Stimulated activated CD8-positive, alpha-beta memory T cell treated with anti-CD3 and anti-CD28 coated beads, Interleukin-4, amount 100 ng/mL, for 24 hours (primary cell): ENCODE measurements at places on chromosomes 3 and 15.

DNA sequence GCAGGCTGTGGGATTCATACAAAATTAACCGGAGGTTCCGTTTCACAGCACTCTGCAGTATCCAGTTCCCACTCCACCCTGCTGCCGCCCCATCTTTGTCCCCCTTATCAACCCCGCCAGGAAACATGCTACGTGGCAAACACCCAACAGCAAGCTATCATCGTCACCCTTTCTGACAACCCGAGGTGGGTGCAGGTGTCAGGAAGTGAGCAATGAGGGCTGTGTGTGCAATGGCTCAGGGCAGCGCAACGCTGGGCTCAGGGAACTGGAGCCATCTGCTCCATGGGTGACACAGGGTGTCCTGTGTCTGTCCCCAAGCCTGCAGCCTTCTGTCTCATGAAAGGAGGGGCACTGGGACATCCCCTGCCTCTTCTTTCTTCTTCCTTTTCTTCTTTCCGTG, 60.9 kb downstream of the ATP2B2 start:
- DNase-seq: no peak

- no peak for DNase-seq
Observed at GRCh38 chr3:72144773-72145505, 360.0 kb upstream of the PROK2 start.

DNA sequence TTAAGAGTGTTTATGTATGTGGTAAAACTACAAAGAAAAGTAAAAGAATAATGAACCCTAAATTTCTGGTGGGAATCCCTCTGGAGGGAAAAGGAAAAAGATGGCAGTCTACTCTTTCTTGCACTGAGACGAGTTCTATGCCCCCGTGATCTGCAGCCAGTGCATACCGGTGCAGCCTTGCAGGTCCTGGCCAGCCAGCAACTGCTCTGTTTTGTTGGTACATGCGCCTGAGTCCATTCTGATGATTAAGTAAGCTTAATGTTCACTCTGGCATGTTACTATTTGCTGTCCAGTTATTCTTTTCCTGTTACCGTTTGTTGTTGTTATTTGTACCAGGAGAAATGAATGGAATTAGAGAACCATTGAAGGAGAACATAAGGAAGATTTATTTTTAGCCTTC, 95.1 kb upstream of the TMC3 start:
- no peak for DNase-seq

GRCh38 chr3:149883134-149883533, 70.1 kb downstream of the RNF13 start:
- no peak for DNase-seq

DNA sequence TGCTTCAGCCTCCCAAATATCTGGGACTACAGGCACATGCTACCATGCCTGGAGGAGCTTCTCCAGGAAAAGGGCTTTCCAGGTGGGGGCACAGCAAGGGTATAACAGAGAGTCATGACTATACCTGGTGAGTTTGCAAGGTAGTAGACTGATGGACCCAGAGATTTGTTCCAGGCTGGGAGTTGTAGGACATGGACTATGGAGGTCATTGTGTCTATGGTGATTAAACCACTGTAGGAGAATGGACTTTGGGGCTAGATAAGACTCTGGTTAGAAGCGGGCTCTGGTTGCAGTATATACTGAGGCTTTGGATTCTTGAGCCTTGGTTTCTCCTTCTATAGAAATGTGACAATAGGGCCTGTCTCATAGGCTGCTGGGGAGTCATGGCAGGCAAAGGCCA, 104.7 kb downstream of the EPHB1 start:
- no peak for DNase-seq

GRCh38 chr3:184472723-184473428, 88.7 kb upstream of the EPHB3 start:
- no peak for DNase-seq

- no peak for DNase-seq
Observed at GRCh38 chr3:49248840-49249227, 28.2 kb downstream of the C3orf62 start.

- no peak for DNase-seq
Observed at GRCh38 chr3:196670339-196670738, 30.8 kb downstream of the NRROS start.

- no peak for DNase-seq
Observed at GRCh38 chr3:43034200-43034599, 55.1 kb downstream of the GASK1A start.

DNA sequence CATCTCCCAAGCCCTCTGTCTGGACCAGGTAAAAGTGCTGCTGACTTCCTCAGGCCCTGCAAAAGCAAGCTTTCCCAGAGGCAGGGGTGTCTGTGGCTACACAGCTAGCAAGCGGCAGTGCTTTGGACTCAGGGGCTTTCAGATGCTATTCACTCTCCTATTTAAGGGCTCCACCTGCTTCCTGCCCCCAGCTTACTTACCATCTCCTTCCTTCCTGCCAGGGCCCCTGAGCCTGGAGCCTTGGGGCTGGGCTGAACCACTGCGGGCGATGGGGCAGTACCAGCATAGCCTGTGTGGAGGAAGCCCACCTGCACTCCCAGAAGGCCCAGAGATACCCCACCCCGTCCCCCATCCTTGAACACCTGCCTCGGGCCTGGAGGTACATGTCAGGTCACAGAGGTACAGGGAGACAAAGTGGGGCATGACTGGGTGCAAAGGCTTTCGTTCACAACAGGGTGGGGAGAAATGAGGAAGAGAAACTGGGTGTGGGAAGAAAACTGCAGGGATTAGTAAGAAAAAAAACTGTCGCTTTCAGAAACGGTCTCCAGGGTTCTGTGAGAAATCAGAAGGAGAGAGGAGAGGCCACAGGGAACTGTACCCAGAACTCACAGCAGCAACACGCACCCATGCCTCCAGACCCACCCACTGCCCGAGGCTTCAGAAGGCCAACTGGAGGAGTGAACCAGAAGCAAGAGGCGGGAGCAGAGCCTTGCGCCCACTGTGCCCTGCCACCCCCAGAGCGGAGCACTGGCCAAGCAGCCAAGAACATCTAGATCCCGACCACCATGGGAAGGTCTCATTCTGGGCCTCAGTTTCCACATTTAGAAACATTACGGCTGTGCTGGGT, 49.5 kb downstream of the CCDC12 start:
- no peak for DNase-seq

DNA sequence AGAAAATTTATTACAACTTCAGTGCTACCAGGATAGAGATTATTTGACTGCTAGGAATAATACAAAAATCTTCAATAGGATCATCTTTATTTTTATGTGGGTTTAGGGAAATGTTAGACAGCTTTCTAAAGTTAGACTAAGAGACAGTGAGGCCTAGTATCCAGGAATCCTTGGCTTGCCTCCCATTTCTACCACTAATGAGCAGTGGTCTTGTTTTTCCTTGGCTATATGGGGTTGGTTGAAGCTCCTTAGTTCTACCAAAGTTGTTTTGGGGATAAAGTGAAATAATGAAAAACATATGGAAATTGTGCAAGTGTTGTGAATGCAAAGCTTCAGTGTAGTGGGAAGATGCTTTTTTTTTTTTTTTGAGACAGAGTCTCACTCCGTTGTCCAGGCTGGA, 16.8 kb downstream of the AP4E1 start:
- no peak for DNase-seq

- no peak for DNase-seq
Observed at GRCh38 chr15:81398910-81399551, 25.0 kb upstream of the TMC3 start.

GRCh38 chr3:102144063-102144462, 290.8 kb upstream of the ZPLD1 start:
- DNase-seq: no peak

GRCh38 chr3:45940004-45940780, 3.1 kb upstream of the CXCR6 start:
- DNase-seq: no peak

- no peak for DNase-seq
Observed at GRCh38 chr15:37931868-37932267, 2.6 kb upstream of the TMCO5A start.

DNA sequence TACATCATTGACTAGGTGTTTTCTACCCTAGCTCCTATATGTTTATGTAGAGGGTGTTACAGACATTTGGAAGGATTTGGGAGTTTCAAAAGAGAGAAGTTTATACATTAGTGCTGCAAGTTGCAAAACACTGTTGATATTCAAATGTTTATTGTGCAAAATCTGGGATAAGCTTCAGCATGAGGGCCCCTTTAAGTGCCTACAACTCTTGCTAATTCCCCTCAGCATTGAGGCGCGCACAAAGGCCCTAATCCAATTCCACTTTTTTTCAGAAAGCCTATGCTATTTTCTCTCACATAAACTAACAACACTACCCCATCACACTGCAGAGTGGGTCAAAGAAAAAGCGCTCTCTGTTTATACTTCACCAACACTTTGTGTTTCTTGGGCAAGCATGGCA, 208.0 kb downstream of the NR2F2 start:
- no peak for DNase-seq

DNA sequence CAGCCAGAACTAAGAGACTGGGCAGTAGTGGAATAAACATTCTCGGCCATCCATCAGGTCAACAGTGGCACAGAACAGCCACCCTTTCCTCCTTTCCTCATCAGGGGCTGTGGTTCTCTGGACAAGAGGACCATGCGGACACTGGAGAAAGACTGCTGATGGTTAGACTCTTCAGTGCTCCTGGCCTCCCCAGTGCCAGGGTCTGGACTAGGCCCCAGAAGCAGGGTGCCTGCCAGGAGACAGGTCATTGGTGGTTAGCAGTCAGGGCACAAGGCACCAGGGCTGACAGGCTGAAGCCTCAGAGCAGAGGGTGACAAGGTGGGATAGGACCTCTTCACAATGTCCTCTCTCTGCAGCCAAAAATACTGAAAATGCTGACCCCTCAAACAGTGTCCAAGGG, 30.1 kb downstream of the POC1A start:
- no peak for DNase-seq

- no peak for DNase-seq
Observed at GRCh38 chr15:33055962-33056361, 138.6 kb downstream of the FMN1 start.

- DNase-seq: no peak
Observed at GRCh38 chr3:63232764-63233396, 45.2 kb upstream of the SYNPR start.

DNA sequence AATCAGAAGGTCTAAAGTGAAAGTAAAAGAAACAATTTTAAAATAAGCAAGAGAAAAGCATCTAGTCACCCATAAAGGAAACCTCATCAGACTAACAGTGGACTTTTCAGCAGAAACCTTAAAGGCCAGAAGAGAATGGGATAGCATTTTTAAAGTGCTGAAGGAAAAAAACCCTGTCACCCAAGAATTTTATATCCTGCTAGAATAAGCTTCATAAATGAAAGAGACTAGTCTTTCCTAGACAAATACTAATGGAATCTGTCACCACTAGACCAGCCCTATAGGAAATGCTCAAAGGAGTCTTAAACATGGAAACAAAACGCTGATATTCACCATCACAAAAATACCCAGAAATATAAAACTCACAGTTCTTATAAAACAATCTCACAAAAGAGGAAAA, 46.9 kb downstream of the TAMM41 start:
- no peak for DNase-seq

GRCh38 chr3:187051724-187052366, 87.5 kb downstream of the RPL39L start:
- no peak for DNase-seq

- no peak for DNase-seq
Observed at GRCh38 chr3:123444023-123444422, 4.9 kb downstream of the ADCY5 start.

- no peak for DNase-seq
Observed at GRCh38 chr3:177793451-177793850, 596.2 kb upstream of the TBL1XR1 start.

DNA sequence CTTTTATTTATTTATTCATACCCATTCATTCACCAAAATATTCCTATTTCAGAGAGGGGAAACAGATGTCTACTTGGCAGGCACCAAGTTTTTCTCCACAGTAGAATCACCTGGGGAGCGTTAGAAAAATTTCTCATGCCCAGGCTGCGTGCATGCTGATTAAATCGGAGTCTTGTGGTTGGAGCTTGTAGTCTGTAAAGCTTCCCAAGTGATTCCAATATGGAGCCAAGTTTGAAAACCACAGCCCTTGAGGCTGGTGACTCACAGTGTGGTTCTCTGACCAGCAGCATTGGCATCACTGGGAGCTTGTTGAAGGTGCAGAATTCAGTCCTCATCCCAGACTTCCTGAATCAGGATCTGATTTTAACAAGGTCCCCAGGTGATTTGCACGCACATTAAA, 49.7 kb downstream of the PDHB start:
- no peak for DNase-seq

GRCh38 chr15:84991014-84991712, 9.5 kb downstream of the PDE8A start:
- no peak for DNase-seq

- DNase-seq: no peak
Observed at GRCh38 chr15:87986776-87987175, 269.8 kb downstream of the NTRK3 start.

- no peak for DNase-seq
Observed at GRCh38 chr3:13546667-13547171, 2.2 kb upstream of the FBLN2 start.

DNA sequence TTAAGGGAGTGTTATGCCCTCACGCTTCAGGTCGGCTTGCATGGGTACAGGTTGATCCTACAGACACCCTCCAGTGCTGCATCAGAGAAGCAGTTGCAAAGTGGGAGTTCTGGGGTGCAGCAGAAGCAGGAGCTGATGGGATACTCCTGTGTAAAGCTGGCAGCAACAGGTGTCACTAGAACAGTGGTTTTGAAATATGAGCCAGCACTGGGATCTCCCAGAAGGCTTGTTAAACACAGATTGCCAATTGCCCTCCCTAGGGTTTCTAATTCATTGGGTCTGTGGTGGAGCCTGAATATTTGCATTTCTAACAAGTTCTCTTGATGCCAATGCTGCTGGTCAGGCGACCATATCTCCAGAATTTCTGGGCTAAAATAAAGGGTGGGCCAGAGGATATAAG, 350.4 kb downstream of the CLSTN2 start:
- DNase-seq: no peak

DNA sequence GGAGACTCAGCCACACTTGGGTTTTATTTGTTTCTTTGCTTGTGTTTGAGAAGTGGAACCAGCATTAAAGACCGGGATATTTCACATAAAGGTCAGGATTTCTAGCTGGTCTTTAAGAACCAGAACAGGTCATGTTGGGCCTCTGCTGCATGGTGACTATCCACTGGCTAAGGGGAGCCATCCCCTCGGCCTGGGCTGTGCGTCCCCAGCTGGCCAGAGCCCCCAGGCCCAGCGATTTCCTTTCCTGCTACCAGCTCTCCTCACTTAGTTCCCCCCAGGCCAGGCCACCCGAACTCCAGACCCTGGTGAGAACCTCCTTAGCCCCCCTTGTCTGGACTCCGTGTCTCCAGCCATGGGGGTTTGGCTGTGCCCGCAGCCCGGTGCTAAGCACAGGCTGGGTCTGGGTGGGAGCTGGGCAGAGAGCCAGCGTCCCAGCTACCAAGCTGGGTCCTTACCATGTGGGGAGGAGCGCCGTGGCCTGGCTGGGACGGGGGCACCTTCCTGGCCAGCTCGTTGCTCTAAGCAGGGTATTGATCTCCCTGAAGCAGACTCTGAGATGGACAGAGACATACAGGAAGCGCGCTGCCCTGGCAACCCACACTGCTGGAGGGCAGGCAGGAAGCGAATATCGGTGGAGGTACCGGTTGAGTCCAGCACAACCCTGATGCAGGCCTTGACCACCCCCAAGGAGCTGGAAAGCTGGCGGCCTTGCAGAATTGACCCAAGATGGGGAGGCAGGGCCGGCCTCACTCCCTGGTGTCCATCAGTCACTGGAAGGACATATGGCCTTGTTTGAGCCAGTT, 49.4 kb downstream of the KLF15 start:
- no peak for DNase-seq
